ENCODE measurements at places on chromosomes 13 and 19.

DNA sequence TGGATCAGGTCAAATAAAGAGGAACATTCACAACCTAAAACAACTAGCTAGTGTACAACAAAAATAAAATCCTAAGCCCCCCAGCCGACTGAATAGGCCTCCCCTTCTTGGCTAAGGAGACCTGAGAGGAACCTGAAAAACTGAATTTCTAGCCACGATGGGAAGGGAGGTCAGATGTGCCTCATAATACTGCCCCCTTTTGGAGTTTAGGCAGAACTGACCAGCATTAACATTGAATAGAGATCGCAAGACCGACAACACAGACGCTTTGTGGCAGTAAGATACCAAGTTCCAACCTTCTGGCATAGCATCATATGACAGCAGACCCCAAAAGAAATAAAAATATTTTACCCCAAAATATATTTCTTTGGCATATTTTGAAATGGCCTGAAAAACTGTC, 15.9 kb downstream of the CBY2 start:
- peak; percentile 54 for DNase-seq

DNA sequence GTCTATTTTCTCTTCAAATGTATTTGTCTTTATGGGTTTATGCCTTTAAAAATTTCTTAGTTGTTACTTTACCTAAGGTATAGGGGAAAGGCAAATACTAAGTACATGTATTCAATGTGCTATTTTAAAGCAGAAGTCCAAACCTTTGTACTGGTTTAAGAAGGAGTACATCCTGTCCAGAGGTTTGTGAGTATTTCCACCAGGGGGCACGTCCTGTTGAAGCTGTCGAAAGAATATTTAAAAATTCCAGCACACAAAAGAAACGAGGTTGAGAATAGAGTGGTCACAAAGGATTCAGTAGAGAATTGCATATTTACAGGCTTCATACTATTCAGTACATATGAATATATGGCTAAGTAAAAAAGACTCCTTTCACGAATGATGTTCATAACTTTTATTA, 59.8 kb downstream of the URI1 start:
- DNase-seq = no peak

DNA sequence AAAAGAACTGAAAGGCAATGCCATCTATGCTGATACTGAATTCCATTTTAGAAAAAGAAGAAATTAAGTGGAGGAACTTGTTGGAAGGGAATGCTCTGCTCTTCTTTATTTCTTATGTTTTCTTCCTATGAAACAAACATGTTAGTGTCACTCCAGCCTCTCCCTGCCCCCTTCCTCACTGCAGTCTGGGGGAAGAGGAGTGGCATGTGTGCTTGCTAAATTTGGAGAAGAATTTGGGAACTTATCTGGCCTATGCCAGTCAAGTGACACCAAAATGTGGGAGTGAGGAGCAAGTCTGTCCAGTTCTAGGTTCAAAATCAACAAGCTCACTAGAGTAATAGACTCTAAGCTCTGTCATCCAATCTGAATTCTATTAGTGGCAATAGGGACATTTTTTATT, 214.6 kb downstream of the RBM26 start:
- DNase-seq = no peak

GRCh38 chr19:43639519-43640423, at the start of gene CADM4:
Gene CADM4, minus strand, starts transcription at chr19:43639850. Its CDS starts 60 bp downstream, at chr19:43639790.
- peak; percentile 10 for DNase-seq

GRCh38 chr13:55566334-55566733, 1574.4 kb upstream of the PRR20A start:
- DNase-seq = no peak

GRCh38 chr13:25281193-25281934, 5.9 kb downstream of the MTMR6 start:
- DNase-seq = no peak

- DNase-seq = no peak
These were observed 336.0 kb downstream of the SUCLA2 start for GRCh38 chr13:47665043-47665442.

DNA sequence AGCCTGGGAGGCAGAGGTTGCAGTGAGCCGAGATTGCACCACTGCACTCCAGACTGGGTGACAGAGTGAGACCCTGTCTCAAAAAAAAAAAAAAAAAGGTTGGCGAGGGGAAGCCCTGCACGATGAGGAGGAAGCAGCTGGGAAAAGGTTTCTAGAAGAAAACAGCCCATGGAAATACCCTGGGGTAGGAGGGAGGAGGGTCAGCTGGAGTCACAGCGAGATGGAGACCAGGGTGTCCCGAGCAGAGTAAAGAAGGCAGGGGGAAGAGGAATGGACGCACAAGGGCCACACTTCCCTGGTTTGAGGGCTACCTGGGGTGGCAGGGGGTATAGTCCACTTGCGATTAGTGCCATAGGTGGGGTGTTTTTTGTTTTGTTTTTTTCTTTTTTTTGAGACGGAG, 6.4 kb downstream of the KANK3 start:
- no peak for DNase-seq

DNA sequence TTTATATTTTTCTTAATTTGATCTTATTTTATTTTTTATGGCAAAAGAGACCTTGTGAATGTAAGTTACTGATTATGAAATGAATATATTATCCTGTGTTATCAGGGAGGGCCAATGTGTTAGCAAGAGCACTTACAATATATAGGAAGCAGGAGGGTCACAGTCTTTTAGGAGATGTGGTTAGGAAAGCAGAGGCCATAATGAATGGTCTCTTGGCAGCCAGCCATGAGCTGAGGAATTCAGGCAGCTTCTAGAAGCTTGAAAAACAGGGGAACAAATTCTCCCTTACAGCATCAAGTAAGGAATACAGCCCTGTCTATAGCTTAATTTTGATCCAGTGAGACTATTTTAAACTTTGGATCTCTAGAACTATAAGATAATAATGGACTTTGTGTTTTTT, 2374.6 kb downstream of the PCDH9 start:
- DNase-seq = no peak

- no peak for DNase-seq
These were observed 1.0 kb upstream of the CEACAM1 start for GRCh38 chr19:42529248-42529764.

GRCh38 chr13:31878495-31878894, 139.2 kb downstream of the RXFP2 start:
- DNase-seq = no peak

DNA sequence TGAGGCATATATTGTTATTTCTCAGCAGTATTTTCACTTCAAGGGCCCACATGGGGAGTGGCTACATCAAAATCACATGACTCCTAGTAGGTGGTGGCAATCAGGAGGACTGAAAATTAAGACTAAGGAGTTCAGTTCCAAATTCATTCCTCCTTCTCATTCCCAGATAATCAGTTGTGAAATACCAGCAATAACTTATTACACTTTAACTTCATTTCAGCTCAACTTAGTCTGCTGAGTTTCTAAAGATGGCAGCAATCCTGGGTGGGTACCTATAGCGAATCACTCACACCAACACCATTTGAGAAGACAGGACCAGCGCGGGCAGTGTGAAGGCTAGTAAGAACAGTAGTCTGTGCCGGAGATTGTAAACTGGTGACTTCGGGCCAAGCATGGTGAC, 63.9 kb upstream of the SLC10A2 start:
- DNase-seq = no peak

DNA sequence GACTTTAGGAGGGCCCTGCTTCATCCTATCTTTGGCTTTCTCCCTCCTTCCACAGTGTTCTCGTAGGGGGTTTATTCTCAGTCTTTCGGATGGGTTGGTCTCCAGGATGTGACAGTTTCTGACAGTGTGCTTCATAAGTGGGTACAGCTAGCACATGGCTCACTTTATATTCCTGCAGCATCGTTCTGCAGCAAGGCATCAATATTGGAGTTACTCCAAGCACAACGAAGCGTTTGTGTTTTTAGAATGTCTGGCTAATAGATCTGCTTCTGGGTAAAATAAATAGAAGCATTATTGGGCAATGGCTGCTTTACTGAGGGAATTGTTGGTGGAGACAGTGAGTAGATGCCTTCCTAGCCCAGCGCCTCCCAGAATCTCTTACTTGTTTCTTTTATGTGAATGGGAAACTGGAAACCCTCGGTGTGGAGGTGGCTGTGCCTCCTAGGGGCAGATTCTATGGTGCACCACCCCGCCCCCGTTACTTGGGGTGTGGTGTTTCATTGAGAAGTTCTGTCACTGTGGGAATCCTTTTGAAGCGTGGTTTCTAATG, 2.0 kb downstream of the FARP1 start:
- no peak for DNase-seq

DNA sequence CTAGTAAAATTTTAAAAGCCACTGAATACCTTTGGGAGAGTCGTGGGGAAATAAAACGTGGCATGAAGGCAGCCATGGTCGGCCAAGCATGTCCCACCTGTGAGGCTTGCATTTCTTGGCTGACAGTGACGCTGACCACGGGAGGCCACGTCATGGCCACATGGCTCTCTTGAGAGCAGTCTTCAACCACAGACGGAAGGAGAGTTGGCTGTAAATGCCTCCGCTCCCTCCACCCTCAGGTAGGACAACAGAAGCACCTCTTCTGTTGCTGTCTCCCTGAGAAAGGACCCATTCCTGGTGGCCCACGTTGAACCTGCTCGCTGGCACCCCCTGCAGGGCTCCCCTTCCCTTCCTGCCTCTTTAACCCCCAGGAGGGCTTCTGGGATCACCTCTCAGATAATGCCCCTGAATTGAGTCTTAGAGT, 10.6 kb upstream of the LRRC25 start:
- DNase-seq = peak; percentile 11

DNA sequence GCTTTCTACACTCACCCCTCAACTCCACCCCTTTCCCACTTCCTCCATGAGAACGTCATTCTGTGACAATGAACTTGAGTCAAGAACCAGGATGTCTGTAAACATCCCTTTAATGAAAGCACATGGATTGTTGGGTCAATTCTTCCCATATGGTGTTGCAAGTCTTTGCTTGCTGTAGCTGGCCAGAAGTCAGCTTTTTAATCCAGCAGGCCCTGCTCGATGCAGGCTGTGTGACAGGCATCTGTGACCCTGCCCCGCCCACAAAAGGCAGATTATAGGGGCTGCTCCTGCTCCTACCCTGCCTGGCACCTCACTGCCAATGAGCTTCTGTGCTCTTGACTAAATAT, 78.0 kb downstream of the STARD13 start:
- DNase-seq = peak; percentile 50

- DNase-seq = peak; percentile 86
These were observed at the start of gene CCDC124 for GRCh38 chr19:17932485-17933338. Gene CCDC124, plus strand, starts transcription at chr19:17933015. Its CDS starts 3,406 bp downstream, at chr19:17936421.
